ENCODE measurements at places on chromosomes 7 and 10.

DNA sequence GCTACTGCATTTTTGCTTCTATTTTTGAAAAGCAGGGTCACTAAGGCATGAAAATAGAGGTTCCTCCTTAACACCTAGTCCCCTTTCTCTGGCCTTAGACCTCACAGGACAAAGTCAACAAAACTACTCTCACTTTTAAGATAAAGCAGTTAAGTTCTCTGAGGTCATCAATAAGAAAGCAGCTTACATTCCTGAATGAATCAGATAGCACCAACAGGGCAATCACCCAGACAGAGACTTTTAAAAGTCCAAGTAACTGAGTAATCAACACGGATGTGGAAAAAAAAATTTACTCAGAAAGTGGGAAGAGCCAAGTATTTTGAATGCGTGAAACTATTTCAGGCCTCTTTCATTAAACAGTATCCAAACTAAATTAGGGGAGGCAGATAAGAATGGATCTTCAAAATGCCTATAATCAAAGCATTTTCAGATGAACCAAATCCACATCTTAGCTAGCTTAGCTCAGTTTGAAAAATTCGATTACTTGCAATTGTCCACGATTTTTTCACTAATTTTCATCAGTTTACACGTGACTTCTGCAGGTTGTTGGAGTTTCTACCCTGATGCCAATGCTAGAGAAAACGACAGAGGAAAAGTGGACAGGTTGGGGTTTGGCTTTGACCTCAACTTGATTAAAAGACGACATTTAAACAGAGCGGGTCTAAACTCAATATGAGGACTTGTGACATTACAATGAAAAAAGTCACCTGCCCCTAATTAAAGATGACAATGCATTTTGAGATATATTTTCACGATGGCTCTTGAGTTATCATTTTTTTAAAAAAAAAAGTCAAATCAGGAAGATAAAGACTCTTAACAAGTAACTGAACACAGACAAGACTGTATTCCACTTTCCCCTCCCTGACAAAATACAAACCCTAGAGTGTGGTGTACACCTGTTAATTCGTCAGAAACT lies 1.6 kb downstream of the BEND7 start:
- DNase-seq, result no peak

DNA sequence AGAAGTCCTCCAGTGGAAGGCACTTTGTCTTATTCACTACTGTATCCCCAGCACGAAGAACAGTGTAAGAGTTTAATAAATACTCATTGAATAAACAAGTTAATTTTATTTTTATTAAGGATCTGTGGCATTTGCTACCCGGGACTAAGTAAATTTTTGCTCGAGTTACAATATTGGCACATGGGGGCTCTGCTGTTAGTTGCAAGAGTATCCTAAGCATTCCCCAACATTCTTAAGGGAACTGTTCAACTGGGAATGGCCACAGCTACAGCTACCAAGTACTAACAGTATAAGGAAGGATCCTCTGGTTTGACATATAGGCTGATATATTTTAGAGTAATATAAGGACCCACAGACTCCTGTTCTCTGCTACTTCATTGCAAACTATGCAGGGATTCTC lies 8.7 kb upstream of the LRRTM3 start:
- no peak for DNase-seq

DNA sequence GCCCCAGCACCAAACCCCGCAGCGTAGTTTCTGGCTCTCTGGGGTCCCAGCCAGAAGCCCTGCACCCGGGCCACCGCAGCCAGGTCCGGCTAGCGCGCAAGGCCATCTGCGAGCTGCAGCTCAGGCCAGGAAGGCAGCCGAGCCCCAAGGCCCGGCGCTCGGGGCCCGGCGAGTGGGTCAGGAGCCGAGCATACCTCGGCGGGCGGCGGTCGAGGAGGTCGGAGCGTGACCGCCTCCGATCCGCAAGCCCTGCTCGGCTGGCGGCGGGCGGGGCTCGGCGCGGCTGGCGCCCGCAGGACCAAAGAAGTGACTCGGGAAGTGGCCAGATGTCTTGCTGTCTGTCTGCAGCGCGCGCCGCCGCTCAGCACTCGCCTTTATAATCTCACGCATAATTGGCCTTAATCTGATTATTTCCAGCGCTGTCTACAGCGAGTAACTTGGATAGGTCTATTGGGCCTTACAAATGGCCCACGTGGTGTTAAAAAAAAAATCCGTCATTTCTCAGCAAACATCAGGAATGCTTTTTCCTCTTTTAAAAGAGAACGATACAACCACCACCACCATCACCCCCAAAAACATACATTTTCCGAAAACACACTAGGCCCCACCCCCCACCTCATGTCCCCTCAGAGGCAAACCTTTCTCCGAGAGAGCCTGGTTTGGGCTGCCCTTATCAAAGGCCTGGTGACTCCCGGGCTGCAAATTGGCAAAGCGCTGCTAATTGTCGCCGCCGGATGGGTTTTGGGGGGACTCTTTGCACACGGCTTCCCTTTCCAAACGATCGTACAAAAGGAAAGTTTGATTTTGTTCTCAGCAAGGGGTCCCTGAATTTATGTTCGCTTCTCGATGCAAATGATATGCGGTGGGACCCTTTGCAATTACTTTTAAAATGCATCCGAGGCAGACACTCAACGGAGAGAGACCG lies at the start of gene DRGX:
DRGX (minus strand) TSS at position 349 of the 925 bp plus-strand sequence. CDS start 649 bp downstream, outside the sequence.
- no peak for DNase-seq

GRCh38 chr10:132058111-132058745 lies 7.5 kb upstream of the JAKMIP3 start:
- DNase-seq, result no peak

GRCh38 chr7:150586068-150586784 lies 19.0 kb downstream of the GIMAP4 start:
- DNase-seq, result no peak

DNA sequence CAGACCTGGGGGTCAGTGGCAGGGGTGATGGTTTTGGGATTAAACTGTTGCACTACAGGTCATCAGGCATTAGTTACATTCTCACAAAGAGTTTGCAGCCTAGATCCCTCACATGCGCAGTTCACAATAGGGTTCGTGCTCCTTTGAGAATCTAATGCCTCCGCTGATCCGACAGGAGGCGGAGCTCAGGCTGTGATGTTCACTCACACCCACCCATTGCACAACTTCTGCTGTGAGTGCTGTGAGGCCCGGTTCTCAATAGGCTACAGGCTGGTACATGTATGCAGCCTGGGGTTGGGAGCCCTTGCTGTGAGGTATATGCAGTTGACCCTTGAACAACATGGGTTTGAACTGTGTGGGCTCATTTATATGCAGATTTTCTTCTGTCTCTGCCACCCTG lies 416.4 kb downstream of the GFRA1 start:
- DNase-seq, result no peak

GRCh38 chr7:27775782-27776181 lies 35.8 kb downstream of the TAX1BP1 start:
- DNase-seq, result no peak
